ENCODE measurements at places on chromosomes 2 and 18.
A peak's percentile ranks its signal among the peaks of the same experiment; 100 is the strongest.

- DNase-seq, result no peak
Observed at GRCh38 chr2:105802587-105802986, 57.9 kb downstream of the NCK2 start.

DNA sequence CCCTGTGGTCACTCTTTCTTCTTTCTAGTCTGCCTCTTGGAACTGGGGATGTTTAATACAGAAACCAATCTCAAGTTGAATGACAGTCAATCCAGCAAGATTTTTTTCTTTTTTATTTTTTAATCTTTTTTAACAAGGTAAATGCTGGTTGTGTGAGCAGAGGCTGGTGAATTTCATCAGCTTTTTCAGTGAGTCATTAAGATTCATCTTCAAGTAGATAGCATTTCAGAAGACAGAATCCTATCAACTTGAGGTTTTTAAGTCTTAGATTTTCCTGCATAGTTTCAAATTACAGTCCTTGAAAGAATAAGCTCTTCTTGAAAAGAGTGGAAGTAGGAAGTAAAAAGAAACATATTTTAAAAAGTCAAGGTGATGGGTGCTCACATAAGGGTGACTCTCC lies 12.4 kb downstream of the SLC8A1 start:
- no peak for DNase-seq

GRCh38 chr2:47744074-47744473 lies 38.9 kb upstream of the MSH6 start:
- no peak for DNase-seq

- DNase-seq, result no peak
Observed at GRCh38 chr2:173058673-173059072, 17.0 kb upstream of the MAP3K20 start.

- DNase-seq, result peak; percentile 8
Observed at GRCh38 chr2:169768262-169768995, 30.2 kb upstream of the SSB start.

- DNase-seq, result no peak
Observed at GRCh38 chr2:129092956-129093355, 774.3 kb upstream of the HS6ST1 start.

- no peak for DNase-seq
Observed at GRCh38 chr2:214450118-214450894, 39.5 kb downstream of the VWC2L start.

GRCh38 chr2:238652771-238653157 lies 195.1 kb upstream of the TWIST2 start:
- DNase-seq, result no peak

GRCh38 chr2:200751786-200752185 lies 59.9 kb upstream of the BZW1 start:
- DNase-seq, result no peak

GRCh38 chr18:49833814-49834213 lies 20.5 kb upstream of the ACAA2 start:
- DNase-seq, result no peak

- DNase-seq, result no peak
Observed at GRCh38 chr2:204645018-204645773, 99.9 kb downstream of the PARD3B start.

- DNase-seq, result no peak
Observed at GRCh38 chr2:223065107-223065506, 13.1 kb downstream of the KCNE4 start.

DNA sequence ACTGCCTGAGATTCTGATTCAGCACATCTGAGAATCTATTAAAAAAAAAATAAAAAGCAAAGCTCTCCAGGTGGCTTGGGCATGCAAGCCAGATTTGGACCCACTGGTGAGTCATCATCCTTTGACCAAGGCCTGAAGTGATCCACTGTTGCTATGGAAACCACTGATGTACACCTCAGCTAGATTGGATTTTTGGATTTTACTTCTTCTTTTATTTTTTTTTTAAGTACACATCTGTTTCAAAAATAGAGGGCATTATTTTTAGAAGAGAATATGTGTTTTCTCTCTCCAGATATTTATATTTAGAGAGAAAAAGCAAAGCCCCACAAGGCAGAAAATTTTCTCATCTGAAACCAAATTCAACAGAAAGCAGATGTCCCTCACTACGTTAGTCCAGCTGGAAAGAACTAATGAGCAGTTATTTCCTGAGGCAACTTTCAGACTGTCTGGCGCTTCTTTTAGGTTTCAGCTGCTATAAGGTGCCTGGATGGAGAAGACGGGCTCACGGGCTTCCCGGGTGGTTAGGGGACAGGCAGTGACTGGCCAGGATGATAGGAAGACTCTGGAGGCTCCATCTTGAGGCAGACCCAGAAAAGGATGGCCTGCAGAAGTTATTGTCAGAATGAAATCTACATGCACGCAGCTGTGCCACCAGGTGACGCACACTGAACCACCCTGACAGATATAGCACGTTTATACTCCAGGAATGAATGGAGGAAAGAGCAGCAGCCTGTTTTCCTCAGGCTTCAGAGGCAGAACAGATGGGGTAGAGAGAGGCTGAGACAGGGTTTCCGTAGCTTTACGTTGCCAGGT lies 50.5 kb downstream of the MRPL35 start:
- DNase-seq, result no peak

GRCh38 chr2:238515377-238515776 lies 88.7 kb downstream of the ASB1 start:
- DNase-seq, result no peak

GRCh38 chr2:45691171-45691999 lies 39.9 kb downstream of the PRKCE start:
- DNase-seq, result no peak

DNA sequence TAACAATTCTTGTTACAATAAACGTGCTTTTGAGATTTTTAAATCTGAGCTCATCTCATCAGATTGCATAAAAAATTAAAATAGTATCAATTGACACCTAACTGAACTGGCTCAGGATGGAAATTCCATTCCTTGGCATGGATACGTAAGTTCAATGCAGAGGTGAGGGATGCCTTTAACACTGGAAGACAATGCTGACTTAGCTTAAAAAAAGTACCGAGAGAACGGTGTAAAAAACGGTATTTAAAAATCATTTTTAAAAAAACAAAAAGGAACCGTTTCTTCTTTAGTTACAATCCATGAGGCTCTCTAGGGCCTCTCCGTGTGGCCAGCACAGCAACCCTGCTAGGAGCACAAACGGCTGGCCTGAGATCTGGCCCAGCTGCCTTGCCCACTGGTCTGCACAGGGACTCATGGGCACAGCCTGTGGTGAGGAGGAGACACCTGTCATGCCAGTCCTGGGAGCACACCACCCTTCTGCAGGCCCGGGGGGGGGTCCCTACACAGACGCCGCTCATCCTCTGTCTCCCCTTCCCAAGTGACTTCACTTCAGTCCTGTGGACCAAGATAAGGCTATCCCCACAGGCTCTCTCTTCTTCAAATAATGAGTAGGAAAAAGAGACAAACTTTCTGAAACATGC lies 45.2 kb downstream of the FAM168B start:
- DNase-seq, result no peak

DNA sequence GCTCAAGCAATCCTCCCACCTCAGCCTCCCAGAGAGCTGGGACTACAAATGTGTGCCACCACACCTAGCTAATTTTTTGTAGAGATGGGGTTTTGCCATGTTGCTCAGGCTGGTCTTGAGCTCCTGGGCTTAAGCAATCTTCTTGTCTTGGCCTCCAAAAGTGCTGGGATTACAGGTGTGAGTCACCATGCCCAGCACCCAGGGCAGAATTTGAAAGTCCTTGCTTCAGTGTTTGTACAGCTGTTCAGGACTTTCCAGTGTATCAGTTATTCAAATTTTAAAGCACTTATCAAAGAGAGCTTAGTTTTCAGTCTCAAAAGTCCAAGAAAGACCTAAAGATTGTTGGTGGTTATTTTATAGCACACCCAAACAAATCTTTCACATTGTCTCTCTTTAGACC lies 43.6 kb upstream of the VPS54 start:
- no peak for DNase-seq

DNA sequence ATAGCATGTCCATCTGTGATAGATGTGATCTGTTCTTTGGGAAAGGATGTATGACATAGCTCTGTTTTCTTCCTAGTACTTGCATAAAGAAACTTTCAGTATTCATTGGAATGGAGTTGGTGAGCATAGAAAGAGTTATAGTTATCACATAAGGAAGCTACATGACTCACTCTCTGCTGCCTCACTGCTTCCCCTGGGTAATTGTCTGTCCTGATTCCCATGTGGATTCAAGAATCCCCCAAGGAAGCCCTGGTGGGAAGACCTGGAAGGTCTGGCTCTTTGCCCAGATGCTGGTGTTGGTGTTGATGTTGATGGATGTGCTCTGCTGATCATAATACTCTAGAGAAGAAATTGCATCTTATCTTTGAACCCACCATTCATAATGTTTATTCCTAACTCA lies 60.6 kb downstream of the PTPN4 start:
- no peak for DNase-seq

GRCh38 chr2:50133766-50134165 lies 898.2 kb downstream of the NRXN1 start:
- no peak for DNase-seq

DNA sequence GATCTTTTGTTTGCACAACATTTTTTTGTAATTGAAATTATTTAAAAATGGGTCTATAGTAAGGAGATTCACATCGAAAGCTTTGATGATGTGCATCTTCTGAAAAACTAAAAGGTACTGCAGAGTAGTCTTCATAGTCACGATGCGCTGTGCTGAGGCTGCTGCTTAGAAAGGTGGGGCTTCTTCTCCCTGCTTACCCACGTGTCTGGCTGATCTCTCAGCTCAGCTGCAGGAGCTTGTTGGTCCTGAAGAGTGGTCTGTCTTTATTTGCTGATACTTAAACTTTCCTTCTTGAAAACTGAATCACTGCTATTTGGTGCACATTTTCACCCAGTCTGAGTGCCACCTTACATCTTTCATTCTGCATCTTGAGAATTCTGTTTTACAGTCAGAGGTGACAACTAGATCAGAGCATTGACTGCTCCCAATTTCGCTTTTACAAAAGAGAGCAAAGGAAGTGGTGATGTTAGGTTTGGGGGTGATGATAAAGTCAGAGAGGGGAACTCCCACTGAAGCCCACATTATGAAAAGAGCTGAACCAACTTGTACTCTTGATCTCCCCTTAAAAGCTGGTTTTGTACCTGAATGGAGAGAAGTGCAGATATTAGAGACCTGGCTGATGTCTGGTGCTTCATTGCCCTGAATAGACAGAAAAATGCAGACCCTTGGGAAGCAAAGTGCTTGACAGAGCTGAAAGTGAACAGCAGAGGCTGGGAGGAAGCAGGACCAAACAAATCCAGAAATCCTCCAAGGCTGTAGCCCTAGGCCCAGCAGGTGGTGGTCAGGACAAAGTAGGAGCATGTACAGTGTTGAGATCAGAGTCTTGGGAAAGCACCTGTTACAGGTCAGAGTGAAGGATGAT lies 984.5 kb downstream of the TSN start:
- no peak for DNase-seq

DNA sequence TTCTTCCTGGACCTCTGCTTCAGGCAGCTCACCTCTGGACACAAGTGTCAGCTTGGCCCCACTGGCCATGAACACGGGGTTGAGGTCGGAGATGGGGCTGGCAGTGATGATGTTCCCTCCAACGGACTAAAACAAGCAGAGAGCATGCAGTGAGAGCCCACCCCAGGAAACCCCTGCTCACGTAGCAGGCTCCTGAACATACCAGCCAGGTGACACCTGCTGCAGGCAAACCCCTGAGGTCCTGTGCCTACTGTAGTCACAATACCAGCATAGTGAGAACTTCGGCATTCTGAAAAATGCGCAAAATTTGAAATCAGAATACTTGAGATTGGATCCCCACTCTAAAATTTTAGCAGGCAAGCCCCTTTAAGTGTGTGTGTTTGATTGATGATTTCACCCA lies 32.9 kb downstream of the XDH start:
- DNase-seq, result no peak
